CD4-positive, alpha-beta memory T cell (primary cell): ENCODE measurements at places on chromosomes 12 and 14.

- peak; percentile 68 for DNase-seq
These were observed 1.1 kb upstream of the HEBP1 start for GRCh38 chr12:13000925-13001774.

GRCh38 chr14:101184572-101184971 lies 281.1 kb upstream of the RTL1 start:
- no peak for DNase-seq

DNA sequence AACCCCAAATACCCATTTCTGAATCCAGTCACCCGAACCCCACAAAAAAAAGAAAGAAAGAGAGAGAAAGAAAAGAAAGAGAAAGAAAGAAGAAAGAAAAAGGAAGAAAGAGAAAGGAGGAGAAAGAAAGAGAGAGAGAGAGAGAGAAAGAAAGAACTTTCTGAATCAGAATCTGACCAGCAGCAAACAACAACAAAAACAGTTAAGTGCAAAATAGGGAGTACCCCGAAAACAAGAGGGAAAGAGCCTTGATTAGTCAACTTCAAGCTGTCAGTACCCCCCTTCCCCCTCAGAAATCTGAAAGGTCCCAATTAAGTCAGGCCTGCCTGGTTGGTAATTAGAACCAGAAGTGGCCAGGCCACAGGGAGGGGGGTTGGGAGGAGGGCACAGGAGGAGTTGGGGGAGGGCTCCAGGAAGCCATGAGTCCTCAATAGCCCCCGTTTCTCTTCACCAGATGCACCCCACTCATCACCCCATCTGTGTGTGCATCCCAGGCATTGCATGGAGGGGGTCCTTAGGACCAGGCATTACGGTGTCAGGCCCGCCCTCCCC lies 9.8 kb downstream of the RARG start:
- DNase-seq = no peak

GRCh38 chr14:100851586-100851916 lies 25.6 kb downstream of the MEG3 start:
- no peak for DNase-seq

GRCh38 chr12:57009949-57010626 lies 3.7 kb upstream of the ZBTB39 start:
- DNase-seq = no peak

DNA sequence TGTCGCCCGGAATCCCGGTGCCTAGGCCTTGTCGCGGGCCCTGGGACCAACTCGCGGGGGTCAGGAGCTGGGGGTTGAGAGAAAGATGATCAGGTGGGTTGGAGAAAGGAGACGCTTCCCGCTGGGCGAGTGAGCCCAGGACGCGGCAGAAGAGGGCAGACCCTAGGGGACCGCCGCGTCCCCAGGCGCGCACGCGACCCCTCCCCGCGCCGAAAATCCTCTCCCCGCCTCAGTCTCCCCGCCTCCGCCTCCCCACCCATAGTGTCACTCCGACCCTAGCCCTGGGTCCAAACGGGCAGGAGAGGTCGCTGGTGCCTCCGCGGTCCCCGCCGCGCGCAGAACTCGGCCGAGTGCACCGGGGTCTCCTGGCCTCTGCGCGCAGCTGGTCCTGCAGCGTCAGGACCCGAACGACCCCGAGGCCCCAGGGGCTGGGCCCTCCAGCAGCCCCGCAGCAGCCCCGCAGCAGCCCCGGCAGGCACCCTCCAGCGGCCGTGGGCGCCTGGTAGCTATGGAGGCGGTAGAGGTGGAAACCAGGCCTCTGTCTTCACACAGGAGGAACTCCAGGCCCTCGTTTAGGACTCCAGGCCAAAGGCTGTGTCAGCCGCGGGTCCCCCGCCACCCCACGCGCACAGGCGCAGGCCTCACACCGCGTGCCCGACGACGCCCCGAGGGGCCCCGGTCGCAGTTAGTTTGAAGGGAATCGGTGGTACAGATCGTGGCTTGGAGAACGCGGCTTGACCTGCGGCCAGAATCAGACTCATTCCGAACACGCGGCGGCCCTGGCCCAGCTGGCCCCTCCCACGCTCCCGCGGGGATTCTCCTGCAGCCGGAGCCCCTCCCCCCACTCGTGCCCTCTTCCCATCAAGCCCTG lies 60.1 kb upstream of the EIF5 start:
- no peak for DNase-seq
